ENCODE measurements at places on chromosomes 2 and 18.

DNA sequence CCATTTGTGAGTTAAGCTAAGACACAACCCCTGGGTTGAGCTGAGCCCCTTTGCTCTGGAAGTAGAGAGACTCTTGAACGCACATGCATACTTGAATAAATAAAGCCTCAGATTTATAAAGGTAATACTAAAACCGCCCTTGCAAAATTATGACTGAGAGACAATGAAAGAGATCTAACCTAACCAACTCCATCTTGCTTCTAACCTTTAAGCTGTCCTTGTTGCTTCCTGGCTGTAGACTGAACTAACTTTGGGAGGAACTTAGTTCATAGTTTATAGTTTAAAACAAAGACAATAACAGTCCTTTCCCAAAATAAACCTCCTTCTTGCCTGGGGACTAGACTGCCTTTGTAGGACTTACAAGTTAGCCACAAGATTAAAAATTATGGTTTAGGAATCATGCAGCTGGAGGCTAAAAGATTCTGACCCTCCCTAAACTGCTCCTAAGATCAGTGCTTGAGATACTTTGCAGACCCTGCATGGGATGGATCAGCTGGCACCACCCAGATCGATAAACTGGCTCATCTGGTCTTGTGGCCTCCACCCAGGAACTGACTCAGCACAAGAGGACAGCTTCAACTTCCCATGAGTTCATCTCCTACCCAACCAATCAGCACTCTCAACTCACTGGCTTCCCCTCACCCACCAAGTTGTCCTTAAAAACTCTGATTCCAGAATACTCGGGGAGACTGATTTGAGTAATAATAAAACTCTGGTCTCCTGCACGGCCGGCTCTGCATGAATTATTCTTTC is 240.2 kb upstream of the SLC14A2 start:
- DNase-seq: no peak

DNA sequence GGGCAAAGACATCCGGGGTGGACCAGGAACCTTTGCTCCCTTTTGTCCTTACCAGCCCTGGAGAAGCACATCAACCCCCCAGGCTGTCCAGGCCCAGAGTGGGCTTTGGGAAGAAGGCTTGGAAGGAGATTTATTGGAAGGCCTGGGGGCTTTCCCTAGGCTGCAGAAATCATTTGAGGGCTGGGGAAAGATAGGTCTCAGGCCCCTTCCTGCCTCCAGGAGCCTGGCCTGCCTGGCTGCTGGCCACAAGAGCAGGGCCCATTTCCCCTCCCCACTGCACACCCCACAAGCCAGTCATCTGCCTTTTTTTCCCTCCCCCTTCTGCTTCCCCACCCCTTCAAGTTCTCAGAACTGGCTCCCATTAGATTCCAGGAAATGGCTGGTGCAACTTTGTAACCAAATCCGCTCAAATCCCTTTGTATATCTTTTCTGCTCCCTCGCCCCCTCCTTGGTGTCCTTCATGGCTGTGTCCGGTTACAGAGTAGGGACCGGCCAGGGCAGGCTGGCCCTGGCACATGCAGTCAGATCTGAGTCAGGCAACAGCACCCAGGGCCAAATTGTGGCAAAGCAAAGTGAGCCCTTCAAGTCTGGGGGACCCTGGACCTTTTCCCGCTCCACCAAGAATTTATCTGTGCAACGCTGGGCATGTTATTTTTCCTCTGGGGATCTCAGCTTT is 20.8 kb upstream of the TNP1 start:
- peak; percentile 81 for DNase-seq

DNA sequence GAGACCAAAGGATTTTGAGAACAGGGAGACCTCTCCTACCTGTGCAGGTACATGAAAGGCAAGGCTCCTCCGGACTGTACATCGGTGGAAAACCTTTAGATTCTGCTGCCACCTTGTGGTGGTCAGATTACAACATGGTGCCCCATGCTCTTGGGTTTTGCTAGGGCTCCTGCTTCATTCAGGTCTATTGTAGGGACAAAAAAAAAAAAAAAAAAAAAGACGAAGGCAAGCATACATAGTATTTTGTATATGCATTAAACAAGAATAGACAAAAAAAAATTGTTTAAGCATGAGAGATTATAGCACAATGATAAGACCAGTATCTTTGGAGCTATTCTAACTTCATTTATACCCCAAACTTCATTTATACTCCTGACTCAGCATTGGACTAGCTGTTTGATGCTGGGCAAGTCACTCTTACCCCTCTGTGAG is 27.4 kb upstream of the SPR start:
- peak; percentile 81 for DNase-seq

DNA sequence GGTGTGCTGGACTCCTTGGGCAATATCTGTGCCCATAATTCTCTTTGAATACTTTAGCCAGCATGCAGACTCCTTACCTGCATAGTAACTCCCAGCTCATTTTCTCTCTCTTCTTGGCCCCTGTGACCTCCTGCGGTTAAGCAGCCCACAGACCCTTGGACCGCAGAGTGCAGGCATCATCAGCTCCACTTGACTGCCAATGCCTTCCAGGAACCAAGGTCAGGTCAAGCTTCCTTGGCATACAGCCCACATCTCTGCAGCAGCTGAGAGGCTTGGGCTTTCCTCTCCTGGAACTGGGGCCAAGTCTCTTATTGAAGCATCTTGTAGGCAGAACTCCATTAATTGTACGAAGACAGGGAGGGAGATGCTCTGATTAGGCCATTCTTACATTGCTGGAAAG is 130.1 kb upstream of the PIEZO2 start:
- DNase-seq: no peak

DNA sequence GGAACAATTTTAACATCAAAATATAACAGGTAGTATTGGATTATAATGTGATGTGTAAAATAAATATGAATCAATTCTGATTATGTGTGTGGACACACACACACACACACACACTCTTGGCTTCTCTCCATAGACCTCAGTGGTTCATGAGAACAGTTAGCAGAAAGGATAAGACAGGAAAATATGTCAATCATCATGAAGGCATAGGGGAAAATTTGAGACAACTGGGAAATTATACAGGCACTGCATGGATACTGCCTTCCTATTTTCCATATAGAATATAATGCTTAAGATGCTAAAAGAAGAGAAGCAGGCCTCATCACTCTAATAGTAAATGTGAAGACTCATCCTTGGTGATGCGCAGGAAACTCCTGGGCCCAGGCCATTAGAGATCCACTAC is 884.5 kb downstream of the SUCLG1 start:
- no peak for DNase-seq

GRCh38 chr2:51918113-51918512 is 886.2 kb upstream of the NRXN1 start:
- DNase-seq: no peak

- DNase-seq: no peak
Observed at GRCh38 chr2:95113464-95113863, 8.1 kb downstream of the MRPS5 start.

GRCh38 chr2:238900511-238900910 is 52.6 kb downstream of the TWIST2 start:
- DNase-seq: no peak

DNA sequence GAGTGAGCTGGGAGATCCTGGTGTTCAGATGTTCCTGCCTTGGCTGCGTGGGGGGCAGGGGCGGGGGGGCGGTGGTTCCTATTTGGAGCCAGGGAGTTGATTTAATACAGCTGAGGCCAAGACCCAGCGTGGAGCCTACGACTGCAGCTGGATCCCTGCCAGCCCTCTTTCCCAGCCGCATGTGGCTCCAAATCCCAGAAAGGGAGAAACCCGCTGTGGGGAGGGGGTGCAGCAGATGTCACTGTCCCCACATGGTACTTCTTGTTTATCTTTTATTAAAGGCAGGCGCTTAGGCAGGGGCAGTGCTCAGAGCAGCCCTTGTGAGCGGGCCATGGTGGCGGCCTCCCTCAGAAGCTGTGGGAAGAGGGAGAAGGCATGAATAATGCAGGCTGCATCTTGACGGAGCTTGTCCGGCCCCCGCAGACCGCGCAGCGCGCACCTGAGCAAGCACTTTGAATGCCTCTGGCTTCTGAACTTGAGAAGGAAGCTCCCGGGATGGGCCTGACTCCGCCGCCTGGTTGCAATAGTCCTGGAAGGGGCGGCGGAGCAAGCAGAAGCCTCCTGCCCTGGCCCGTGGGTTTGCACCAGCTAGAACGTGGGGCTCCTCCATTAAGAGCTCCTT is 112.1 kb downstream of the GLI2 start:
- peak; percentile 63 for DNase-seq

DNA sequence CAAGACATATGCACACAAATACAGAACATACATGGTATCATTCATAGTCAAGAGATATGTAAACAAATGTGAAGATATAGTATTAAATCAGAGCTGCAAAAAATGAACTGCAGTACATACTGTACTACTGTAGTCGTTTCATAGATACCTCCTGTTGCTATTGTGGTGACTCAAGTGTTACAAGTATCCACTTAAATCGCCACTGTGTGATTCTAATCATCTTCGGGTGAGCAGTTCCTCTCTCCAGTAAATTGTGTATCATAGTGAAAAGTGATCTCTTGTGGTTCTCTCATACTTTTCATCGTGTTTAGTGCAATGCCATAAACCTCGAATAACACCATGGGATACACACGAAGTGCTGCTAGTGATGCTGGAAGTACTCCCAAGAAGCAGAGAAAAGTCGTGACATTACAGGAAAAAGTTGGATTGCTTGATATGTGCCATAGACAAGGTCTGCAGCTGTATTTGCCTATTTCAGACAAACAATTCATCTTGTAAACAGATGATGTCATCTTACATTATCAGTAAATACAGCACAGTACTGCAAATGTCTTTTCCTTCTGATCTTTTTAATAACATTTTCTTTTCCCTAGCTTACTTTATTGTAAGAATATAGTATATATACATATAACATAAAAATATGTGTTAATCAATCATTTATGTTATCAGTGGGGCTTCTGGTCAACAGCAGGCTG is 222.2 kb downstream of the BCL11A start:
- DNase-seq: no peak

- DNase-seq: no peak
Observed at GRCh38 chr2:203987959-203988358, 51.4 kb downstream of the ICOS start.

- DNase-seq: no peak
Observed at GRCh38 chr2:175525975-175526374, 344.5 kb upstream of the ATP5MC3 start.

DNA sequence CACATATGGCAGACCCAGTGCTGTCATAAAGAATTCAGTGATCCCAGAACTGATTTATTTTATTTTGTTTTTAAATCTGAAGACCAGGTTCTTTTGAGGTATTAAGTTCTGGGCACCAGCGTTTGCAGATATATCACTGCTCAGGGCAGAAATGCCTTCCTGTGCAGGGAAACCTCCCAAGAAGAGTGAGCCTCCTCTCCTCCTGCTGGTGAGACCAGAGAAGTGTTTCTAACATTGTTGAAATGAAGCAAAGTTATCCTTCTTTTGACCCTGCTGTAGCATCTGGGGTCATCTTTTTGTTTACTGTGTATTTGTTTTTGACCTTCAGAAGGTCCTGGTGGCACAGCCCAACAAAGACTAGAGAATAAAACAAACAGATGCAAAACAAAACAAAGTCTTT is 94.0 kb downstream of the AQP4 start:
- DNase-seq: peak; percentile 61

DNA sequence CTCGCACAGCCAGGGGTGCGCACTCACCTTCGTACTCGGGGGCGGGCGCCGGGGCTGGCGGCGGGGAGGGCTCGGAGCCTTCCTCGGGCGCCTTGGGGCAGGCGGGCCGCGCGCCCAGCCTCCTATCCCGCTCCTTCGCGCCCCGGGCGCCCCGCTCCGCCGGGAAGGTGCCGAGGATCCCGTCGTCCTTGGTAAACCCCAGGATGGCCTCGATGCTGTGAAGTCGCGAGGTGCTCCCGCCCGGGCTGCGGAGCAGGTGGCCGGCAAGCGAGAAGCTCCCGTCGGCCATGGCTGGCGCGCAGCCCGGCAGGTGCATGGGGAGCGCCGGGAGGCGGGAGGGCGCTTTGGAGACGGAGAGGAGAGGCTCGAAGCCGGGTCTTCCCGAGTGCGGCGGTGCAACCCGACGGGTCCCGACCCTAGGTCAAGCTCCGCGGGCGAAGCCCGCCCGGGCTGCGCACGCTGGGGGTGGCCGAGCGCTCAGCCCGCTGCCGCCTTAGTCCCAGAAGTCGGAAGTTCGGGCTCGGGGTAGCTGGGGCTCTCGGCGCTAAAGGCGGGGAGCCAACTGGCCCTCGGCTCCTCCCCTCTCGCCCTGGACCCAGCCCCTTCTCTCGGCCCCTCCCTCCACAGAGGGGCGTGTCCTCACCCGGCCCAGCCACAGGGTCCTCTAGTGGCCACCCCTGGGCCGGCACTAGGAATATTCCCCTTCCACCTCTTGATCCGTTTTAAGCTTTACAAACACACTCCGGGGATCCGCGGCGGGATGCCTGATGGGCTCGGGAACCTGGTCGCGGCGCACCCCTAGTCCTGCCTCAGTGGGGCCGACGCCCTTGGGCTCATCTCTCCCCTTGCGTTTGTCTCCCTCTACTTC is at the start of gene RAX:
TSS of gene RAX (minus strand) at position 564 of the 868 bp plus-strand sequence. CDS start at position 316, 248 bp downstream.
- no peak for DNase-seq

GRCh38 chr2:88724643-88725332 is 33.3 kb downstream of the RPIA start:
- DNase-seq: no peak

DNA sequence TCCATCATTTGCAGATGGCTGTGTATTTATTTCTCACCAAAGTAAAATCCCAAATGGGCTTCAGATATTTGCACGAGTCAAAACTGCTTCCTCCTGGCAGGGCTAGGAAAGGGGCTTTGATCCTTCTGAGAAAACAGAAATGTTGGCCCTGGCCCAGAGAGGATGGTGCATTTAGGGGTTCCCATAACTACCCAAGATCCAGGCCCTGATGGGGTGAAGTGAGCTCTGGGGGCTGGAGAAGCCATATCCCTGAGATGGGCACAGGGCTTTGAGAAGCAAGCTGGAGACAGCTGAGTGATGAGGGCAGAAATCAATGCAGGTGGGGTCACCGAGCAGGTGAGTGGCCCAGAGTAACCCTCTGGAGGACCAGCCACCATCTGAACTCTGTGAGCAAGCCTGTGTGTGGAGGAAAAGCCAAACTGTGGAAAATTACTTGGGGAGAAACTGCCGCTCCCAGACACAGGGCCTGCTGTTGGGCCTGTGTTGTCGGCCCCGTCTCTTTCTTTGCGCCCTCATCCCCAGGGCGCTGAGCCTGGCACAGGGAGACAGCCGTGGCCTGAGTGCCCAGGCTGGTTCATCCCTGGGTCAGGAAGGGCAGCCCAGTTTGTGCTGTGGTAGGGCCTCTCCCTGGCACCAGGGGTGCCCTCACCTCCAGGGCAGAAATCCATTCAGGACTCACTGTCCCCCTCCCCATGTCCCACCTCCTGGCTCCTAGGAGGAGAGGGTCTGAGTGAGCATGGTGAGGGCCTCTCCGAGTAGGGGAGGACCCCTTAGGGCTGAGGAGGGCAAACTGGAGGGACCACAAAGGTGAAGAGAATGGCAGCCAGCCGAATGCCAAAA is 167.8 kb upstream of the HAAO start:
- no peak for DNase-seq

DNA sequence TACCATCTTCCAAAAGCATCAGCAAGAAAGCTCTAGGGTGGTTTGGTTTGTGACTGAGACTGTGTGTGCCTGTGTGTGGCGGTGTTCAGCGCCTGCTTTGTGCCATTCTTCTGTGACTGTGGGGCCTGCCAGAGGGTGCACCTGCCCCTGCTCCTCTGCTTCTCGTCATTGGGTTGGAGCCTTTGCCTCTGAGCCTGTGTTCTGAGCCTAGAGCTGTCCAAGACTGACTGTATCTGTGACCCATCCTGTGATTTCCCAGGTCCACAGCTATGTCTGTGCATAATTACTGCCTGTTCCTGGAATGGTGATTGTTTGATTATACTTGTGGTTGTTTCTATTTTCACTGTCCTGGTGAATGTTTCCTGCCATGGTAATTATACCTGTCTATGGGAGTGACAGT is 57.1 kb upstream of the KLHL29 start:
- DNase-seq: no peak

All from adrenal gland (tissue), 19 donors.